ENCODE measurements at places on chromosomes 13 and 19.

- DNase-seq = no peak
Observed at GRCh38 chr13:109088624-109088917, 459.2 kb downstream of the MYO16 start.

GRCh38 chr13:80814541-80814940 is 473.6 kb upstream of the SPRY2 start:
- no peak for DNase-seq

- no peak for DNase-seq
Observed at GRCh38 chr19:44111910-44112463, 1.2 kb upstream of the ZNF225 start.

- DNase-seq = no peak
Observed at GRCh38 chr13:26847281-26847680, 86.7 kb upstream of the GPR12 start.

DNA sequence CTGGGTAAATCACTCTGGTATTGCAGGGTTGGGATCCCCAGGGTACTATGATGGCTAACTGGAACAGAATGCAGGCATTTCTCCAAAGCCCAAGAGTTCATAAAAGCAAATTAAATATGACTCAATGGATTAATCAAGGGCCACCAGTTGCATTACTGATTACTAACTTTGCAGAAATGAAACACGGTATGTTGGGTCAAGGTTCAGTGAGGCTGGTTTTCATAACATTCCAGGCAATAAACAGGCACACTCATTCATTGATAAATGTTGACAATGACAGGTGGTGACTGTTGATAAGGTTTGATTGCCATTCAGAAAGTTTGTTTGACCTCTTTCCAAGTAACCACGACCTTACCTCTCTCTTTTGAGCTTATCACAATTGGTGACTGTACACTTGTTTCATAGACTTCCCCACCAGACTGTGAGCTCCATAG is 506 bp upstream of the AP1M1 start:
- DNase-seq = no peak

GRCh38 chr19:16087940-16088339 is 11.6 kb downstream of the TPM4 start:
- no peak for DNase-seq

DNA sequence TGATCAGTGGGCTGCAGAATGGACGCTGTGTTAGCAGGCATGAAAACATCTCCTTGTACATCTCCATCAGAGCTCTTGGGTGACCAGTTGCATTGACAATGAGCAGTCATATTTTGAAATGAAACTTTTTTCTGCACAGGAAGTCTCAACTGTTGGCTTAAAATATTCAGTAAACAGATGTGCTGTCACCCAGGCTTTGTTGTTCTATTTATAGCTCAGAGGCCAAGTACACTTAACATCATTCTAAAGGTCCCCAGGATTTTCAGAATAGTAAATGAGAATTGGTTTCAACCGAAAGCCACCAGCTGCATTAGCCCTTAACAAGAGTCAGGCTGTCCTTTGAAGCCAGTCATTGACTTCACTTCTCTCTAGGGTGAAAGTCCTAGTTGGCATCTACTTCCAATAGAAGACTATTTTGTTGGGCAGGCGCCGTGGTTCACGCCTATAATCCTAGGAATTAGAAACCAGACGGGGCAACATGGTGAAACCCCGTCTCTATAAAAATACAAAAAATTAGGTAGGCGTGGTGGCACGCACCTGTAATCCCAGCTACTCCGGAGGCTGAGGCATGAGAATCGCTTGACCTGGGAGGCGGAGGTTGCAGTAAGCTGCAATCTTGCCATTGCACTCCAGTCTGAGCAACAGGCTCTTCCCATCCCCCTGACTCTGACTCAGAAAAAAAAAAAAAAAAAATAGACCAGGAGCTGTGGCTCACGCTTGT is 7.9 kb upstream of the PDE4A start:
- no peak for DNase-seq

- DNase-seq = no peak
Observed at GRCh38 chr13:53782488-53782961, 753.9 kb downstream of the OLFM4 start.

DNA sequence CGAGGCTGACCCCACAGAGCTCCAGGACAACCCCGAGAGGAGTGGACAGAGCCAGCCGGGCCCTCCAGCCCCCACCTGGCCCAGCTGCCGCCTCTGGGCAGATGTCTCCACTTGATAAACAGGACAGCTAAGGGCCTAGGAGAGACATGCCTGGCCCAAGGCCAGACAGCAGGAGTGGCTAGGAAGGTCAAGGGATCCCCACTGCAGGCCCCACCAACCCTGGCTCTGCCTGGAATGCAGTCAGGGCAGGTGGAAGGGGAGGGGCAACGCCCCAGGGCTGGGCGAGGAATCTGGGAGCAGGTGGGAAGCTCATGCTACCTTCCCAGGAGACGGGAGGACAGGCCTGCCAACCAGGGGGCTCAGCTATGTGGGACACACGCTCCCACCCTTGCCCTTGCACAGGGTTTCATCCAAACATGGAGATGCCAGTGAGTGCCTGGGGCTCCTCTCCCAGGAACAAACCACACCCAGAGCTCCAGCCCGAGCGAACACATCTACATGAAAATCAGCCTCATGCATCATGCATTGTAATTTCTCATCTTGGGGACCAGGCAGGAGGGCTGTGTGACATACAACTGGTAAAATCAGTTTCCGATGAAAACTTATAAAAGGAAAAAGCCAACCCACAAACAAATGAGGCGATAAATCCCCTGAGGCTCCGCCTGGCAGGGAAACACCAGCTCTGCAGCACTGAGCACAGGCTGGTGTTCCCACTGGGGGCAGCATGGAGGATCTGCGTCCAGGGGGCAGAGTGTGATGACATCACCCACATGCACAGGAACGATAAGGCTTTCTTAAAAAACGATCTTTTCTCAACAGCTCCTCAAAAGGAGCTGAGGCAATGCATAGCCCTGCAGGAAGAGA is 25.0 kb downstream of the SH3GL1 start:
- no peak for DNase-seq

GRCh38 chr19:45355910-45356309 is 14.5 kb downstream of the ERCC2 start:
- DNase-seq = no peak

- DNase-seq = no peak
Observed at GRCh38 chr13:35699825-35700510, 223.5 kb upstream of the MAB21L1 start.

GRCh38 chr13:91358387-91358782 is 10.9 kb downstream of the MIR17HG start:
- DNase-seq = no peak

- DNase-seq = no peak
Observed at GRCh38 chr13:61142506-61142905, 273.1 kb downstream of the PCDH20 start.

- DNase-seq = no peak
Observed at GRCh38 chr13:51739027-51739764, 64.8 kb downstream of the DHRS12 start.

- no peak for DNase-seq
Observed at GRCh38 chr13:24218338-24218737, 57.8 kb downstream of the SPATA13 start.

DNA sequence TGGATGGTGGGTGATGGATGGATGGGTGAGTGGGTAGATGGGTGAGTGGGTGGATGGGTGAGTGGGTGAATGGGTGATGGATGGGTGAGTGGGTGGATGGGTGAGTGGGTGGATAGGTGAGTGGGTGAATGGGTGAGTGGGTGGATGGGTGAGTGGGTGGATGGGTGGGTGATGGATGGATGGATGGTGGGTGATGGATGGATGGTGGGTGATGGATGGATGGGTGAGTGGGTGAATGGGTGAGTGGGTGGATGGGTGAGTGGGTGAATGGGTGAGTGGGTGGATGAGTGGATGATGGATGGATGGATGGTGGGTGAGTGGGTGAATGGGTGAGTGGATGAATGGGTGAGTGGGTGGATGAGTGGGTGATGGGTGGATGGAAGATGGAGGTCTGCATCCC is 2.8 kb downstream of the SMIM24 start:
- no peak for DNase-seq

GRCh38 chr13:25881136-25881926 is 170.5 kb downstream of the SHISA2 start:
- DNase-seq = no peak

DNA sequence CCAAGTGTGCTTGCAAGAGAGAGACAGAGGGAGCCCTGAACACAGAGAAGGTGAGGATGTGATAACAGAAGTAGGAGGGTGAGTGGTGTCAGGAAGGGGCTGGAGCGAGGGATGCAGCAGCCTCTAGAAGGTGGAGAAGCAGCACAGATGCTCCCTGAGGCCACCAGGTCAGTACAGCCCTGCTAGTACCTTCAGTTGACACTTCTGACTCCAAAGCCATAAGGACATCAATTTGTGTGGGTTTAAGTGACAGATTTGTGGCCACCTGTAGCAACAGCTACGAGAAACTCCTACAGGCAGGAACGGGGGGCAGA is 6.9 kb downstream of the ERICH4 start:
- no peak for DNase-seq

DNA sequence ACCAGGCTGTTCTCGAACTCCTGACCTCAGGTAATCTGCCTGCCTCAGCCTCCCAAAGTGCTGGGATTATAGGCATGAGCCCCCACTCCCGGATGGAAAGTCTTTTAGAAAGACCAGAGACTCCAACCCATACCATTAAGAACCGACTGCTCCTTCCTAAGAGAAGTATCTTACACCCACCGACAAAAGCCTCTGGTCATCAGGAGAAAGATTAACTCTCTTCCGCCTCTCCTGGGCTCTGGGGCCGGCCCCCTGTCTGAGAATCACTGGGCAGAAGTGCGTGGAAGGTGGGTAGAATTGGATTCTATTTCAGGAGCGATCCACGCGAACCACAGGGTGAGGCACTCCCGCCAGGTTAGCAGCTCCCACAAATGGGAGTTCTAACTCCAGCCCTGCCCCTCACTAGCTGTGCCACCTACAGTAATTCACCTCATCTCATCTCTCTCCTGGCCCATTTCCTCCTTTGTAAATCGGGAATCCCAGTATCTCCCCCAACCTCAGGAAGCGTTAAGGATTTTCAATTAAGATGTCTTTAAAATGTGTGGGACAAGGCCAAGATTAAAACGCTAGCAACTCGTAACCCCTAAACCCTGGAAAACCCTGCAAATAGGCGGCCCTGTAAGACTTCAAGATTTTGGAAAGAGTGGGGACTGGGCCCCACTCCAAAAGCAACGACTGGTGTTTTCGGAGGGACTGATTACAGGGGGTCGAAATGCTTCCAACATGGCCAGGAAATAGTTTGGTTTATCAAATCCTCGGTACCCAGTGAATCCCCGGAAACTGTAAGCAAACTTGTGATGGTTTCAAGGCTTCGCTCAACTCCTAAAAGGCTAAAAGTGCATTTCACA is 1.3 kb downstream of the HNRNPL start:
- no peak for DNase-seq

DNA sequence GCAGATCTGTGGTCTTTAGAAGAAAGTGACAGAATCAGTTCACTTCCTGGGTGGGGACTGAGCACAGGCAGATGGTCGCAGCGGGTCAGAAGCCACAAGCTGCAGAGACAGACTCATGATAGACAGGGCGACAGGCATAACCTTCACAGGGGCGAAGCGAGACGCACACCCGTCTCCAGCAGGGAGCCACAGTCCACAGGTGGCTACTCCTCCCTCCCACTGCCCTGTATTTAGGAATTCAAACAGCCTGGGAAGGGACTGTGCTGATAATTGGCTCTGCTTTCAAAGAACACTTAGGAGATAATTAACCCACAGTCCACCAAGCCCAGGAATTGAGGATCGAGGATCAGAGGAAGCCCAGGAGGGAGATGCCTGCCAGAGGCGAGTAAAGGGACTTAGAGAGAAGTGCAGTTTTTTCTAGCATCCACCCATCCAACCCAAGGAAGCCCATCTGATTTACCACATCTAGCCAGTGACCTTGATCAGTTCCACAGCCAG is 23.2 kb downstream of the RFX2 start:
- DNase-seq = no peak

- DNase-seq = no peak
Observed at GRCh38 chr13:80873589-80873988, 532.7 kb upstream of the SPRY2 start.

DNA sequence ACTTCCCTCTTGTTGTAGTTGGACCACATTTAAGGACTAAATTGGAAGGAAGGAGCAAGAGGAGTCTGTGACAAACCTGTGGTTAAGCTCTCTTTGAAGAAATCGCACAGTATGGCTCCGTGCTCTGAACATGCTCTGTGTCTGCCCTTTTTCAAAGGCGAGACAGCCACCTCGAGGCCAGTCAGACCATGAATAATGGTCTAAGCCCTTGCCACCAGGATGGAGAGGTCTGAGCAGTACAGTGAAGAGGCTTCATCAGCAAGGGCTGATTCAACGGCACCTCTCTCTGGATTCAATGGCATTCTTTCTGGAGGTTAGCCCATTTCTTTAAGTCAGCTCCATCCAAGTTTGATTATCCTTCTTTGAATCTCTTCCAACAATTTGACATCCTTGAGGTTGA is 30.9 kb downstream of the FAM216B start:
- no peak for DNase-seq

DNA sequence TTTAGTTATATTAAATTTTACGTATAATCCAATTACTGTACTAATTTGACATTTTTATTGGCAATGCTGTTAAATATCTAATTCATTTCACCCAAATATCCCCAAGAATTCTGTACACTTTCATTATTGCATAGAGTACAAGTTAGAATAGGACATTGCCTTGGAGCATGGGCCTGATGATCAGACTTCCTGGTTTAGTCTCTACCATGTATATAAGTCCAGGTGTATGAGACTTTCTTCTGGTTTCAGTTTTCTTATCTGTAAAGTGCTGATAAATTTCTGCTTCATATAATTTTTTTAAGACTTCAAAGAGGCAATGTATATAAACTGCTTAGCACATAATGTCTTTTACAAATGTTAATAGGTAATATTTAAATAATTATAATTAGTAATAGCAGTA is 179.4 kb downstream of the KLF12 start:
- no peak for DNase-seq

GRCh38 chr13:113995051-113995601 is 21.2 kb upstream of the C13orf46 start:
- no peak for DNase-seq

DNA sequence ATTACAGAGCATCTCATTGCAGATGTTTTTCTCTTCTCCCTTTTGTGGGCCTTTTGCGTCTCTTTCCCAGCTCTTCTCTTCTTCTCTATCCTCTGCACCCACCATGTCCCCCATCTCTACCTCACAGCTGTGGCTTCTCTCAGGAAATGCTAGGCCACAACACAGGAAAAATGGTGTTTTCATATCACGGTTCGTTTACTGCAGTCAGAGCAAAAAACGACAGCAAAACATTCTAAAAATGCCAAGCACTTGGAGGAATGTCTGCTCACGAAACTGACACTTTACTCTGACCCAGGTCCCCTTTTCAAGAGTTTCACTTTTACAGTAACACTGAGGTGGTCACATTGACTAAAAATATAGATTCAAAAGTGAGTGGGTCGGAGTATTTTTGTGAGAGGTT is 152.2 kb downstream of the DCT start:
- DNase-seq = no peak

Measured in stimulated activated CD8-positive, alpha-beta memory T cell treated with anti-CD3 and anti-CD28 coated beads, Interleukin-4, amount 100 ng/mL, for 1 hour (primary cell).